Activated T-cell treated with anti-CD3 and anti-CD28 coated beads for 4 hours (primary cell): ENCODE measurements at places on chromosomes 1 and 21.

DNA sequence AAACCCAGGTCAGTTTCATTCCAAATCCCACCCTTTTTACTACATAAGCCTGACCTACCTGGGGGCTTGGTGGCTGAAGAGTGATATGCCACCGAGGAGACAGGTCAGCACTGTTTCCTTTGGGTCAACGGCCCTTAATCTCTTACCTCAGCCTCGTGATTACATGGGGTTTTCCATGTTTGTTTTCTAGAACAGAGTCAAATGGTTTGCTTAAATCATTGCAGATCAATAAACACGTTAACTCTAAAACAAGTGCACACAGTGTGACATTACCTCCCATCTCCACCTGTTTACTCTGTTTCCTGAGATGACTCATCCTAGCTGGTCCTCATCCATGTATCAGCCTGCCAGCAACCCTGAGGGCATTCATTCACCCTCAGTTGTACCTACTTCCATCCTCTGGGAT, 40.8 kb upstream of the TP53BP2 start:
- DNase-seq = no peak

- no peak for DNase-seq
Observed at GRCh38 chr1:109632671-109633346, 13.2 kb downstream of the AMPD2 start.

GRCh38 chr21:21673959-21674358, 675.8 kb downstream of the NCAM2 start:
- DNase-seq = no peak

DNA sequence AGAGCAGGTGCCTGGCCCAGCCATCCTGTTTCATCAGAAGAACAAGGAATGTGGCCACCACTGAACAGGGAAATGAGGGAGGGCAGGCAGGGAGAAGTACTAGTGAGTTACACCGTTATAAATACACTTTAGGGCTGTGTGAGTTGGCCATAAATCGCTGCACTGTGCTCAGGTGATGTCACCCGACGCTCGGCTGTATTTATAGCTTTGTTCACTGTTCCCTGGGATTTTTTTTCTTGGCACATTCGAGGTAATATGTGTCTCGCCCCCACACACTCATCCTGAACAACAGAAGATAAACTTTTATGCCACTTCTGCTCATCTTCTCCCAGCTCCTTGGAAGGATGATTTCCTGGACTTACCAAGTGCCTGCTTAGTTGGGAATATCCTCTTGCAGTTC, 9.0 kb upstream of the KIRREL1 start:
- DNase-seq = no peak

GRCh38 chr1:167418391-167418790, 99.9 kb downstream of the CD247 start:
- DNase-seq = no peak

DNA sequence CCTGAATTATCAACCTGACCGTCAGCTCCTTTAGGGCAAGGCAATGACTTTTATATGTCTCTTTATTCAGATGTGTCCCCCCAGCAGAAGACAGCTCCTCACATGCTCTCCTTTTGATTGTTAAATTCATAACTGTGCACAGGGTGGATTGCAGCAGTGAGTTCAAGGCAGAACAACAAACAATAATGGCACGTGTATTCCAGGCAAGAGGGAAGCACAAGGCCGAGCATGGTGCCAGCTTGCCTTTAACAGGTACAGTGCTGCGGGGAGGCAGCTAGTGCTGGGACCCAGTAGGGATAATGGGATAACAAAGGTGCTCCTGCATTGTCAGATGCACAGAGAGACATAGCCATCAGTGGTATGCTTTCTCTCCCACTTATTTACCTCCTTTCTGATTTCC, 248.4 kb downstream of the RHOU start:
- no peak for DNase-seq

GRCh38 chr21:46423546-46424038, 35.1 kb upstream of the DIP2A start:
- DNase-seq = no peak

DNA sequence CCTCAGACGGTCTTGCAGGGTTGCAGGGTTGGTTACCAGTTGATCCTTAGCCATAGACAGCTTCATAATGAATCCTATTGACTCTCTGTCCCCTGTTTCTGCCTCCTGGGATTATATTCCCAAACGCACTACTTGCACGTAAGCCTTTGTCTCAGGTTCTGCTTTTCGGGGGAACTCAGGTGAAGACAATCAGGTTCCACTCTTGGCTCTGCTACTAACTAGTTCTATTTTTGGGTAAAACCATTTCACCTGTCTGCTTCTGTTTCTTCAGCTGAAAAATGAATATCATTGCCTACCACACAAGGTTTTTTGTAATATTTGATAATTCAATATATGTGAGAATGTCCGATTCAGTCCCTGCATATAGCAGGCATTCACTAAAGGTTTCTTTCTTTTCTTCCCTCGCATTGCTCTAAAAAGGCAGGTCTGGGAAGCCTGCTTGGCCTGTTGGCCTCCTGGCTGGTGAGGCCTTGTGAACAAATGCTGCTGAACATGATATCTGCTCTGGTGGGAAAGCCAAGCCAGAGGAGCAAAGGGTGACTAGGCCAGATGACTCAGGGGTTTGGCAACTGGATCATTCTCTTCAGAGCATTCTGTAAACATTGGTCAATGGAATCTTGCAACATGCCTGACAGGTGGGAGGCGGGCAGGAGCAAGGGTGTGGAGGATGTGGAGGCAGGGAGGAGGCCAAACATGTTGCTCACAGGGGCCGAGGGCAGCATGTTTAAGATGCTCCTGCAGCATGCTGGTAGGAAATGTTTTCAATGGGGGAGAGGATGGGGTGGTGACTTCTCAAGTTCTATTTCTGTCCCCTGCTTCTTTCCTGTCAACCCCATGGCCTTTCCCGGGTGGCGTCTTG, 23.8 kb downstream of the IER5 start:
- no peak for DNase-seq

DNA sequence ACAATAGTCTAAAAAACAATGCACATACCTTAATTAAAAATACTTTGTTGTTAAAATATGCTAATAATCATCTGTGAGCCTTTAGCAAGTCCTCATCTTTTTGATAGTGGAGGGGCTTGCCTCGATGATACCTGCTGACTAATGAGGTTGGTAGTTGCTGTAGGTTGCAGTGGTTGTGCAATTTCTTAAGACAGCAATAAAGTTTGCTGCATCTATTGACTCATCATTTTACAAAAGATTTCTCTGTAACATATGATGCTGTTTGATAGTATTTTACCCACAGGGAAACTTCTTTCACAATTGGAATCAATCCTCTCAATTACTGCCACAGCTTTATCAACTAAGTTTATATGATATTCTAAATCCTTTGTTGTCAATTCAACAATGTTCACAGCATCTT, 7.6 kb downstream of the C1orf87 start:
- DNase-seq = no peak

GRCh38 chr1:165342587-165342986, 13.9 kb downstream of the LMX1A start:
- DNase-seq = no peak

- DNase-seq = no peak
Observed at GRCh38 chr1:221276896-221277409, 397.7 kb downstream of the HLX start.

DNA sequence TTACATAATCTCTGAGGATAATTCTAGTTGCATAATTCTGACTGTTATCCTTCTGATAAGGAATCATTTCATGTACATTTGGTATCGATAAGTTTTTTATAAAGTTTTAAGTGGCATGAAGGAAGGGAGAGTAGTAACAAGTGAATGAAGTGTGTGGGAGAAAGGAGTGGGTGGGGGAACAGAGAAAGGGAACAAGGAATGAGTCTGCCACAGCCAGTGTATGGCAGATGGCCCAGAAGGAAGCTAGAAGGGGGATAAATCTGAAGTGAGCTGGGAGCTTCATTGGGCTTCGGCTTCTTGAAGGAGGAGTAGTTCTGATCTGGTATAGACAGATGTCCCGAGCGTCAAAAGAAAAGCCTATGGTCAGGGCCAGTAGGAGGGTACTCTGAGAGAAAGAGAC, 18.6 kb downstream of the ZBTB40 start:
- DNase-seq = no peak

GRCh38 chr1:11841245-11842153, 6.1 kb downstream of the NPPA start:
- no peak for DNase-seq

GRCh38 chr1:12615865-12616708, 1.9 kb downstream of the DHRS3 start:
- DNase-seq = no peak

- no peak for DNase-seq
Observed at GRCh38 chr1:207309745-207310273, 11.7 kb upstream of the CD55 start.

DNA sequence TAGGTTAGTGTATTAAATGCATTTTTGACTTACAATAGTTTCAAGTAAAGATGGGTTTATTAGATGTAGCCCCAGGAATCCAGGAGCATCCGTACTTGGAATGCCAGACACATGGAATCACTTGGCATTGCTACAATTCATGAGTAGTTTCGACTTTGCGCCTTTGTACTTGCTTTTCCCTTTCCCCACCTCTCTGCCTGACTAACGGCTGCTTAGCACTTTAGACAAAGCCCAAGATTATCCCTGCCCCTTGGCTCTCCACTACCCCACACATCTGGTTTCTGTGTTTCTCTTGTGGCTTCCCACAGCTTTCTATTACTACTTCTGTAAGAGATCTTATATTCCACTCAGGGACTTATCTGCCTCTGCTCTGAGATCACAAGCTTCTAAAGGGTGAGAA, 397.7 kb upstream of the POU3F1 start:
- DNase-seq = no peak

GRCh38 chr1:210385228-210385627, 56.5 kb downstream of the HHAT start:
- DNase-seq = no peak

DNA sequence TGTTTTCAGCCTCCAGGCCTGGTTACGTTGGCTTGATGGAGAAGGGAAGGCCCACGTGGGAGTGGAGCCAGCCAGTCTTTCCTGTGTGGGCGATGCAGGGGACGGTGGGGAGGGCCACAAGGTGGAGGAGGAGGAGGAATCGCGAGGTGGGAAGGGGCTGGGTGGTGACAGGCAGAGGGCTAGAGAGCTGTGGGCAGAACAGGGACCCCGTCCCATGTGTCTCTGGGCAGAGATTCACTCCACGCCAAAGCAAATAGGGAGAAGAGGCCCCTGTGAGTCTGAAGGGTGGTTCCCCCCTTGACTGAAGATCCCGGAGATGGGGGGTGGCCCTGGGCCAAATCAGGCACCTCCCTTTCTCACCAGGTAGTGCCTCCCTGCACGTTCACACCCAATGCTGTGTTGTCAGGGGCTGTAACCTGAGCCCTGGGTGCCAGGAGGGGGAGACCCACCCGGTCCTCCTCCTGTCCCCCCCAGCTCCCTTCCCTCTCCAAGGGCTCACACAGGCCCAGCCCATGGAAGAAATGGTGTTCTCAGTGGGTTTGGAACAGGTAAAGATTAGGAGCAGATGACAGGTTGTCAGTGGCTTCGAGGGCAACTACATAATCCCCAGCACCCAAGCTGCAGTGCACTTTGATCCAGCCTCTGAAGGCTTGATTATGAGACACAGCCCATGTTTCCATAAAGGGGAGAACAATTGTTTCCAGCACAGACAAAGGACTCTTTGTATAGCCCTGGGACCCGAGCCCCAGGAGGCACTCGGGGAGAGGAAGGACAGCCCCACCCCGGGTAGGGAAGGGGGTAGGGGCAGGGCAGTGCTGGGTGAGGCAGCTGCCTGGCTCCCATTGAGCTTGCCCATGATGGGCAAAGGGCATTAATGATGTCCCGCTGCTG, 37.7 kb upstream of the GPR37L1 start:
- DNase-seq = no peak

DNA sequence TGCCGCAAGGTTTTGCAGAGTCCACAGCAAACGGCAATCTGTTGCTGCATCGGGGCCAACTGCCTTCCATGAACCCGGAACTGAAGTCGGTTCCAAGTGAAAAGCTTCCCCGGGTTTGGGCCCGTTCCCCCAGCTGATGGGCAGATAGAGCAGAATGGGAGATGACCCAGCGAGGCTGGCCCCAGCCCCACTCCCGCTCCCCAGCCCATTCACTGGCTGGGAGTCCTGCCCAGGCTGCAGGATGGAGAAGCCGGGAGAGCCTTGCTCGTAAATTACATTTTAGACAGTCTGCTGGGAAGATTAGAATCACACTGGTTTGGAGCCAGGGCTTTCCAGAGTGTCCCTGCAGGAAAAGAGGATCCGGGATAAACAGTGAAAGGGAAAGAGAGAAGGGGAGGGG, 31.6 kb upstream of the PAX7 start:
- no peak for DNase-seq

- DNase-seq = no peak
Observed at GRCh38 chr1:30691480-30691879, 31.9 kb downstream of the MATN1 start.

- no peak for DNase-seq
Observed at GRCh38 chr21:46552865-46553379, 52.0 kb downstream of the S100B start.

DNA sequence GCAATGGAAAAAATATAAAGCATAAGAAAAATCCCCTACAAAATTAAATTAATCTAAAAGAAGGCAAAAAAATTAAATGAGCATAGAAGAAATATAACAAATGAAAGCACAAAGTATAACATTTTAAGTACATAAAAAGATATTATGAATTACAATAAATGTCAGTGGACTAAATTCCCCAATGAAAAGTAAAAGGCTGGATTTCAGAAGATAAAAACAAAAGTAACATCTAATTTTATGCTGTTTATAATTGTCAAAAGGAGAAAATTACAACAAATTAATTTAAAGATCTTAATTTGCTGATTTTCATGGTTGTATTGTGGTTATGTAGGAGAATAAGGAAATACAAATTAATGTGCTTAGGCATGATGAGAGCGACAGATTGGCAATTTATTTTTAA, 92.8 kb downstream of the NGF start:
- no peak for DNase-seq

DNA sequence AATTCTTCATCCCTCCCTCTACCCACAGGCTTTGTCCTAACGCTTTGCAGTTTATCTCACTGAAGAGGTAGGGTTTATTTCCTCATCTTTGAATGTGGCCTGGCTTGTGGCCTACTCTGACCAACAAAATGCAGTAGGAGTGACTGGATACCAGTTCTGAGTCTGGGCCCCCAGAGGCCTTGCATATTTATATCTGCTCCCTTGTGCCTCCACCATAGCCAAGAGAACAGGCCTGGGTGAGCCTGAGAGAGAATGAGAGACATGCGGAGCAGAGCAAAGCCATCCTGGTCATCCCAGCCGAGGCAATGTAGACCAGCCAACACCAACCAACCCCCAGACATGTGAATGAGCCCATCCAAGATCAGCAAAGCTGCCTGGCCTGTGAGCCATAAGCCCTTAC, 30.3 kb downstream of the SMIM12 start:
- no peak for DNase-seq

DNA sequence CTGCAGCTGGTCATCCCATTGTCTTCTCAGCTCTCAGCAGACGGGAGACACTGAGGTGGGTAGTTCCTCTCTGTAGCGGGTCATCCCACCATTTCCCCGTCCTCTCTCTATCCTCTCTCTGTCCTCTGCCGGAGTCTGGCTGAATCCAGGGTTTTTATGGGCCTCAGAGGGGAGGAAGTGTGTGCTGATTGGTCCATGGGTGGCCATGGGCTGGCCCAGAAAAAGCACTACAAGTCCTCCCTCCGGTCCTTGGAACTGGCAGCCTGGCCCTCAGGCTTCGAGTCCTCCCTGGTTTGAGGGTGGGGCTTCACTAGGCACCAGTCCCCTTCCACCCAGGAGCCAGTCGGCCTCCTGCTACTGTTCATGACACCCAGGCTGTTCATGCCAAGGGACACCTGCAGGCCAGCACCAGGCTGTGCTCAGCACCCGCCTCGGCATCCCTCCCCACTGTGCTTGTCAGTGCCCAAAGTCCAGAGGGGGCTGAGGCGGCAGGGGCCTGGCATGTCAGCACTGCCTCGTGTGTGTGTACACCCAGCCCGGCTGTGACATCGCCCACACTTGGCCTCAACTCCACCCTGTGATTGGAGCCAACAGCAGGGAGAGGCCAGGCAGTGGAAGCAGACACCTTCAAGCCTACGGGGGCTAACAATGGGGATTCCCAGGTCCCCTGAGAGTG, 23.0 kb upstream of the LRRC8C start:
- no peak for DNase-seq
